T-helper 9 cell (primary cell): ENCODE measurements at places on chromosomes 7 and 10.

GRCh38 chr7:27186668-27187474, 1.8 kb upstream of the HOXA11 start:
- DNase-seq, result no peak

GRCh38 chr7:134799377-134799776, 19.9 kb downstream of the CALD1 start:
- no peak for DNase-seq

DNA sequence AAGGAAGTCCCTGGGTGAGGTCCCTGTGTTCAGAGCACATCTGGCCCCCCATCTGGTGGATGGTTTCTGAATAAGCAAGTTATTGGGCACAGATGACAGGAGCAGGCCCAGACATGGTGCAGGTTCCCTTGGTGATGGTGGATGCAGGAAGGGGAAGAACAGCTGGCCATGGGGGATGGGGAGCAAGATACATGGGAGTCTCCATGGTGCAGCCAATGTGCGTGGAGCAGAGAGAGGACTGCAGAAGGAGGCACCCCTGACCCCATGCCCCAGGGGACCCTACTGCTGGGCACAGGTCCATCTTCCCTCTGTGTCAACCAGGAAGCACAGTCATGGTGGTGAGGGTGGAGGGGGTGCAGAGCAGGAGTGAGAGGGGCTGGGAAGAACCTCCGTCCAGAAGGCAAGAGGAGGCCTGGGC, 43.8 kb upstream of the RABGEF1 start:
- no peak for DNase-seq

DNA sequence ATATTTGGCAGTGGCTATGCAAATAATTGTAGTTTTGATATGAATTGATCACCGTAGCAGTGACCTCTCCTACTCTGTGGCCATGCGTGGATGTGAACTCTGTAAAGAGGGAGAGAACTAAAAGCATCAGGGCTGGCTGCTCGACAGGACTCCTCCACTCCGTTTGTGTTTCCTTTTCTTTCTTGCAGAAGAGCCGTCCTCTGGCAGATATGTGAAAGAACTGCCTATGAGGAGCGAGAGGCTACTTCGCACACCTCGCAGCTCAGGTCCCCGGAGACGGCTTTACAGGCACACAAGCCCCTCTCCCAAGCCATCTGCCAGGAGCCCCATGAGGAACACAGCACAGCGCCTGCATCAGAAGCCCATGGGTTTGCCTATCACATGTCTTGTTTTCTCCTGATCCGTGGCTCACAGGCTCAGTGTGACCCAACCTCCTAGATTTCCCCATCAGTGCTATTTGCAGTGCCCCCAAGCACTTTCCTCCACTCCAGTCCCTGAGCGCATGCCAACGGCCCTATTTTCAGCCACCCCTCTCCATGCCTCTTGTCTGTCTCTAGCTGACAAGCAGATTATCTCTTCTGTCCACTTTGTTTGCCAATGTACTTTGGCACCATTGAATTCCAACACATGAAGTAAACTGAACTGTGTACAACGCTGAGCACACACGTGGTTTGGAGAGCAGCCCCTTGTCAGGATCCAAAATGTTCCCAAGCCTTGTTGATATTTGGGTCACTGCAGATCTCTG, 164.3 kb upstream of the AKR1E2 start:
- DNase-seq, result no peak
